ENCODE measurements at places on chromosomes 11 and 22. TPM values are rescaled to one million over a fixed set of nuclear protein-coding genes. Genes with fewer than 3 reads are reported as not detected.

Gene GAL3ST3
- not detected for total RNA-seq

Gene FOLR3
- not detected for total RNA-seq

Gene PDE2A
- total RNA-seq: 0.81 TPM

Gene CRYBB3
- total RNA-seq: 0.61 TPM

Gene OR52E8
- total RNA-seq: not detected

Gene KRTAP5-8
- not detected for total RNA-seq

Gene PARVG
- 128 TPM for total RNA-seq

Gene NXPE1
- not detected for total RNA-seq

Gene DNAJB7
- total RNA-seq: not detected

Gene SPTBN2
- total RNA-seq: 0.05 TPM

Gene PRDM11
- 2.2 TPM for total RNA-seq

Gene DRAP1
- 165 TPM for total RNA-seq

Gene PIWIL4
- total RNA-seq: 0.69 TPM

Gene NTM
- total RNA-seq: not detected

Gene PHETA2
- total RNA-seq: 4.0 TPM

Gene BACE1-AS
- 4.3 TPM for total RNA-seq
